ENCODE measurements at places on chromosomes 7 and 10. TPM values are rescaled to one million over a fixed set of nuclear protein-coding genes. Genes with fewer than 3 reads are reported as not detected.

- no peak for DNase-seq
Measured at GRCh38 chr7:112701456-112701855, 88.7 kb downstream of the TMEM168 start.

The LRRN3 gene
- total RNA-seq: not detected

The SLC16A12 gene
- not detected for total RNA-seq

GRCh38 chr7:139771001-139771956 is 6.5 kb downstream of the HIPK2 start:
- no peak for DNase-seq

DNA sequence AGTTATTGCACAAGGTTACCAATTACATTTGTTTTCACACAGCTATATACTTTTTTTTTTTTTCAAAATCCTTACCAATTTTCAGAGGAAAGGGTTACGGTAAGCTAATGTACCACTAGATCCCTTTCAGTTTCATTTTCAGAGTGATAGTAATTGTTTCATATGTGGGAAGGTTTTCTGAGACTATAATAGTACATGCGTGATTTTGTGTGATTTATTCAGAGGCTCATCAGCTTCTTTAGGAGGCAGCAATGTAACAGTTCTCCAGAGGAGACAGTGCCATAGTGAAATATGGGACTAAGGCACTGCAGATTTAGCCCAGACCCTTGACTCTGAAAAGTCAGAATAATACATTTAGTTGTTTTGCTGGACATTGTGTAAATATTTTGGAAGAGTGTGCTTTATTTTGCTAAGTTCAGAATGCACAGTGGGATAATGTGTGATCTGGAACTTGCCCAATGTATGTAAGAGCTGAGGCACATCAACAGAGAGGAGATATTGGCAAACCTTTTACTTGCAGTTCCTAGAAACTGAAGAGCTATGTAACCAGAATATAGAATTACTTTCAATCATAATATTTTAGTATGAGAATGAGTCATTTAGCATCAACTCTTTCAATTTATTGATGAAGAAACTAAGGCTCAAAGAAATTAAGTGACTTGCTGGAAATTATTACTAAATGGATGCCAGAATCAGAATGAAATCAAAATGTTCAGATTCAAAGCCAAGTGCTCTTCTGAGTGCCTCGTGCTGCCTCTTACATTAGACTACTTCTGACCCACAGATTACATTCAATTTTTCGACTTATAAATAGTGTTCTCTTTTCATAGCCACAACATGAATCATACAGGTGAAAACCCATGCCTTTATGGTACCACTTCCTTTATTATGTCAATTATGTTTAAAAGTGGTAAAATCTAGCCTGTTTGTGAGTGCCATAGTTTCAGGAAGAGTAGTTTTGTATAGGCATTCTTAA is 207.7 kb upstream of the TEX47 start:
- no peak for DNase-seq

All from esophagus squamous epithelium (tissue), 5 donors.